ENCODE measurements at places on chromosomes 7 and 10.
A peak's percentile ranks its signal among the peaks of the same experiment; 100 is the strongest.

DNA sequence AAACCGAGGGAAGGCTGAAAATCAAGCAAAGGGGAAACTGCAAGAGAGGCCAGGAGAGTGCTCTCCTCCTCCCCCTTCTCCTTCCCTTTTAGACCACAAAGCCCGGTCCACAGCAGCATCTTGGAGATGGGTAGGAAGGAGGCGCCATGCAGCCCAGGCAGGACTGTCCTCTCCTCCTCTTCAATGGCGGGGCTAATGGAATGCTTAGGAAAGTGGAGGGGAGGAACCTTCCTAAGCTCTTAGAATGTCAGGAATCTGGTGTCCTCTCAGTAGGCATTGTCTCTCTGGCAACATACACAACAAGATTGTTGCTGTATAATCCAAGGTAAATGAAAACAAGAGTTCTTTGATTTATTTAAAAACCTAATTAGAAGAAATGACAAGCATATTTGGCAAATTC is 185.1 kb downstream of the DGKI start:
- DNase-seq: no peak

- DNase-seq: no peak
Observed at GRCh38 chr7:33581236-33581635, 324.1 kb upstream of the BMPER start.

DNA sequence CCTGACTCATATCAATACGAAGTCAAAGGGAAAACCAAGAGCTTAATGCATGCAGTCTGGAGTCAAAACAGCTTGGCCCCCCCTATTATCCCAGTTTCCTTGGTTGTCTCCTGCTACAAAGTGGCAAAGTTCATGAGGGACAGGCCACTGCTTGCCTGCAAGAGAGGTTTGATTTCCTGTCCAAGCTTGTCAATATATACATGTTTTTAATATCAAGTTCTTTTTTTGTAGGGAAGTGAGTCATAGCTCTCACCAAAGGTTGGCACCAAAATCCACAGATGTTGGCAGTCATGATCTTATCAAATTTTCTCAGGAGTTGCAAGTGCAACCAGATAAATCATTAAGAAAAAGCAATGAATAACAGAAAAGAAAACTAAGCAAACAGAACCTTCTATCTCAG is 176.8 kb downstream of the COBL start:
- DNase-seq: no peak

- DNase-seq: no peak
Observed at GRCh38 chr7:90569368-90569767, 26.8 kb upstream of the CDK14 start.

DNA sequence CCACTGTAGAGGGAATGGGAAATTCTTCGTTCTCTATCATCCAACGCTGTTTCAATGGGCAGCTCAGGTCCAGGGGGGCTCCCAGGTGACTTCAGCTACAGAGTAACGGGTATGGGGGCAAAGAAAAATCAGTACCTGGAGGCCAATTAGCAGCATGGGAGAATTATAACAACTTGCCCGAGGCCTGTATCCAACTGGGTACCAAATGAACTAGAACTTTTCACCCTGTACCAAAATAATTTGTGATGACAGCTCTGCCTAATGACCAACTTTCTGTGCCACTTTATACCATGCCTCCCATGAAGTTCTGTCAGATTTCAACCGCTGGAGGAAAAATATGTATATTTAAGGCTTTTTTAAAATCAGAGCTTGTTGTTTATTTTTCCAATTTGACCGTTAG is 467.1 kb downstream of the PARD3 start:
- DNase-seq: no peak

- no peak for DNase-seq
Observed at GRCh38 chr10:48633381-48634197, 28.7 kb upstream of the ARHGAP22 start.

- no peak for DNase-seq
Observed at GRCh38 chr7:4131063-4131462, 551.0 kb upstream of the FOXK1 start.

DNA sequence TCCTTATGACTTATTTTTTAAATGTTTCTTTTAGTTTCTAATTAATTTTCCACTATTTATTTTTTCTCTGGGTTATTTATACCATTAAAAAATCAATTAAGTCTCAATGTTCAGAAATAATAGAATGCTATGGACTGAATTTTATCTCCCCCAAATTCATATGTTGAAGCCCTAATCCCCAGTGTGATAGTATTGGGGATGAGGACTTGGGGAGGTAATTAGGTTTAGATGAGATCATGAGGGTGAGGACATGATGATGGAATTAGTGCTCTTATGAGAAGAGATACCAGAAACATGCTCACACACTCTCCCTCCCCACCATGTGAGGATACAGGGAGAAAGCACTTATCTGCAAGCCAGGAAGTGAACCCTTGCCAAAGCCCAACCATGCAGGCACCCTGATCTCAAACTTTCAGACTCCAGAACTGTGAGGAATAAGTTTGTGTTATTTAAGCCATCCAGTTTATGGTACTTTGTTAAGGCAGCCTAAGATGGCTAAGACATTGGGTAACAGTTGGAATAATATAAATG is 202.6 kb downstream of the MDFIC start:
- no peak for DNase-seq

- DNase-seq: no peak
Observed at GRCh38 chr10:80443531-80443974, 10.6 kb upstream of the TSPAN14 start.

DNA sequence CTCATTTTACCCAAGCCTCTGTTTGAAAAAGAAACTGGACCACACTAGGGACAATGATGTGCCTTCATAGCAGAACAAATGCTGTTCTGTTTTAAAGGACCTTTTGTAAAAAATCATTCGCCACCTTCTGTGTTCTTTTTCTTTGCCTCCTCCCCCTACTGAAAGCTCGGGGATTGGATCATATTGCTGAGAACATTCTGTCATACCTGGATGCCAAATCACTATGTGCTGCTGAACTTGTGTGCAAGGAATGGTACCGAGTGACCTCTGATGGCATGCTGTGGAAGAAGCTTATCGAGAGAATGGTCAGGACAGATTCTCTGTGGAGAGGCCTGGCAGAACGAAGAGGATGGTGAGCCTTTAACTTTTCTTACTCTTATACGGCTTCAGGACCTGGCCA is 62.2 kb downstream of the POLL start:
- no peak for DNase-seq

DNA sequence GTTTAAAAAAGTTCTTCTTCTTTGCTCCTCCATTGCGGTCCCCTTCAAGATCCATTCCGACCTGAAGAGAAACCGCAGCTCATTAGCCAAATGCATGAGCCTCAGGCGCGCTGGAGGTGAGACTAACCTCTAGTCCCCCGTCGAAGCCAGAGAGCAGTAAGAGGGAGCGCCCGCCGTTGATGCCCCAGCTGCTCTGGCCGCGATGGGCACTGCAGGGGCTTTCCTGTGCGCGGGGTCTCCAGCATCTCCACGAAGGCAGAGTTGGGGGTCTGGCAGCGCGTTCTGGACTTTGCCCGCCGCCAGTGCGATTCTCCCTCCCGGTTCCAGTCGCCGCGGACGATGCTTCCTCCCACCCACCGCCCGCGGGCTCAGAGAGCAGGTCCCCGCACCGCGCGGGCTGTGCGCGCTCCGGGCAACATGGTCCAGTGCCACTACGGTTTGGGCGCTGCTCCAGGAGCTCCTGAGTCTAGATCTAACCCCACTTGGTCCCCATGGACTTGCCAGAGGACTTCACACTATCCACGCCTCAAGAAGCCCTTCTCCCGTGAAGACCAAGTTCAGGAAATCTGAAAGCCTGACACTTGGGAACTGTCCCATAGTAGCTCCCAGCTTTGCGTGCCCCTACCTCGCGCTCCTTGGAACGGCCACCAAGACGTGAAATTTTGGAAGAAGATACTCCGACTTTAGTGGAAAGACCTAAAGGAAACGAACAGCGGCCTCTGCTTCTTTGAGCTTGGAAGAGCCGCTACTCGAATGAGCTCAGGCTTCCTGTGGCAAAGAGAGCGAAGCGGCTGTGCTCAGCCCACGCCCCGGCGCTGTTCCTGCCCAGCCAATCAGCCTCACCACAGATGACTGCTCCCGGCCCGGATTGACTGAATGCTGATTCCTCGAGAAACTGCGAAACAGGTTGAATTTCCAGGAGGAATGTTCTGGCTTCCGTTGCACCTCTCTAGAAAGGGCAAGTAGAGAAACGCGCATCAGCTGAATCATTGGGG is at the start of gene ABCB1:
Gene ABCB1 (minus strand): TSS at position 755 of the 995 bp plus-strand sequence. CDS start 700 bp downstream, at position 55.
- DNase-seq: no peak

- no peak for DNase-seq
Observed at GRCh38 chr10:60427148-60427547, 37.5 kb upstream of the ANK3 start.

DNA sequence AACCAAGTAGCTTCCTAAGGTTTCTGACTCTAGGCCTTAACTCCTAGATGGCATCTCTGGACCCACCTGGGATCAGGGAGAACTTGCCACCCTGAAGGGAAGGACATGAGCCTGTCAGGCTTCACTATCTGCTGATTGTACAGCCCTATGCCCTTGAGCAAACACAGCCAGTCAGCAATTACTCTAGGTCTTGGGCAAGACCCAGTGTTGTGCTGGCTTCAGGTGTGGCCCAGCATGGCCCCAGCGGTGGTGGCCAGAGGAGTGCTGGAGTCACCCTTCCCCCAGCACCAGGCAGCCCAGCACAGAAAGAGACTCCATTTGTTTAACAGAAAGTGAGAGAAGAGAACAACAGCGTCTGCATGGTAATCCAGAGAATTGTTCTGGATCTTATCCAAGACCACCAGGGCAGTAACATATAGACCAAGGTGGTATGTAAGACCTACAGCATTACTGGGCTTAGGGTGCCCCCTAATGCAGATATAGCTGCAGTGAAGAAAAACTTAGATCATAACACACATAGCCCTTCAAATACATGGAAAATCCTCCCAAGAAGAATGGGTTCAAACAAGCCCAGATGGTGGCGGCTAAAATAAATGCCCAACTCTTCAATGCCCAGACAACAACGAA is 207.7 kb downstream of the MAGI2 start:
- no peak for DNase-seq

DNA sequence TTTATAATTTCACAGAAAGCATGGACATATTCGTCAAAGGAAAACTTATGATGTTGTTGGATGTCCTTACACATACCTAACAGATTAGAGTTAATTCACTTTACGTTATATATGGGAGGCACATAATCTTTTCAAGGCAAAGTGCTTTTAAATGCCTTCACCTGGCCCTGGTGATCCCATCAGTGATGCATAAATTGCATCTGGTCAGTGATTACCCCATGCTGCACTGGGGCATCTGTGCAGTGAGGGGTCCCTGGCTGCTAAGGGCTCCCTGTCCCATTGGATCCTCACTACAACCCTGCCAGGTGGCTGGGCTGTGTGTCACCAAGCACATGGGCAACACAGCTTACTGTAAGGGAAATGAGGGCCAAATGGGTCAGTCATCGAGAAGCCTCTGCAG is 441.1 kb downstream of the RPS24 start:
- DNase-seq: no peak

DNA sequence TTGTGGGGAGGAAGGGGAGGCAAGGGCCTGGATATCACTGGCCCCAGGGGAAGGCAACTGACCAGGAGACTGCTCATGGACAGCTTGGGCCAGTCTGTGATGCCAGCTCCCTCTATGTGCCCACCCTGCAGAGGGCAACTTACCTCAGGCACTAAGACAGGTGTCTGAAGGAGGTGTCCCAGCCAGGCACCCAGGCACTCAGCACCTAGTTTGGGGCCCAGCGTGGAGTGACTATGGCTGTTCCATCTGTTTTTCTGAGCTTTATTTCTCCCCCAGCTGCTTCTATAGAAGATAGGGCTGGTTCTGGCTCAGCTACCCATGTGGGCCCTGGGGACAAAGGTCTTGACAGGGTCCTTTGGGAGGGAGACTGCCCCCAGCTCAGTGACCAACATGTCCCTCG is 150.6 kb upstream of the PCBD1 start:
- DNase-seq: no peak

DNA sequence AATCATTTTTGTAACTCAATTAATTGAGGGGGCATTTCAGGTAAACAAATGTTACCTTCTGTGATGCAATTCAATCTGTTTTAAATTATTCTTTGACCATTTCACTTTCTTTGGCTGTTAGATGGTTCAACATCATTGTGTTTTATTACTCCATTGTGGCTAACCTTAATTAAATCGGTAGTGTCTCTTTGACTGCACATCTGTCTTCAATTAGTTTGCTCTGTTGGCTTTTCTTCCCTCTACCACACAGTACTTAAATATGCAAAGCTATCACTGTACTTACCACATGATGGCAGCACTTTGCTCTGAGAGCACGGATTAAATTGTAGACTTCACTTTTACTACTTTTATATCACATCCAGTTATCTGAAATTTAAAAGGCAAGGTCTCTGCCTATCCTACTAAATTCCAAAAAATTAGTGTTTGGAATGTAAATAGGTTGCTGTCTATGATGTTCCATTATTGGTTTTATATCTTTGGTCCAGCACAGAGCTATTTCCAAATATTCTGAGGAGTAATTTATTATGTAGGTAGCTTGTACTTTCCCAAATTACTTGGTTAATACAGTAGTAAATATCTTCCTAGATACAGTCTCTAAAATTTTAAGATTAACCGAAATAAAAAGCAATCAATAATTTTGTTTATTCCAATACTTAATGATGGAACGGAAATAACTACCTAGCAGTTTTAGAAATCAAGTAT is 352.0 kb downstream of the PCLO start:
- DNase-seq: peak; percentile 68

DNA sequence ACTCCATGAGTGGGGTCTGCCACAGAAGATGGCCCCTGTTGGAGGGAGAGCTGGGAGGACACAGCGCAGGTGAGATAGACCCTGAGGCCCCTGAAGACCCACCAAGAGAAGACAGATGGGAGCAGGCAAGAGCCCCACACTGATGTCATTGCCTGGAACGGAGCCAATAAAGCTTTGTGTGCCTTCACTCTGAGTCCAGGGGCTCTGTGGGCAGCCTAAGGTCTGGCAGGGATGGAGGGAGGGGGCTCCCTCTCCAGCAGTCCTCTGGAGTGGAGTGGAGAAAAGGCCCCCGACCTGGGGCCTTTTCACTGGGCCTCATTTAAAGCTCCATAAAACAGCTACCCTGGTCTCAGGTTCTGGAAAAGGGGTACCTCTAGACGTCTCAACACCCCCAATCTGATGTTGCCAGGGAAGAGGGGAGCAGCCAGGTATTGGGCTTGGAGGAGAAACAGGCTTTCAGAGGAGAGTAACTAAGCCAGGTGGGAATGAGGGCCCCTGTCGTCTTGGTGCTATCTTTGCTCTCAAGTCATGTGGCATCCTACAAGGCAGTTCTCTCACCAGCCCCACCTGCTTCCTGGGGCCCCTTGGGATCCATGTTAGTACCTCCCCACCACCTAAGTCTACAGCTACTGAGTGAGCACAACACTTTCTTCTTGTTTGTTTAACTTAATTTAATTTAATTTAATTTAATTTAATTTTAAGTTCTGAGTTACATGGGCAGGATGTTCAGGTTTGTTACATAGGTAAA is 1.4 kb downstream of the C10orf62 start:
- no peak for DNase-seq

DNA sequence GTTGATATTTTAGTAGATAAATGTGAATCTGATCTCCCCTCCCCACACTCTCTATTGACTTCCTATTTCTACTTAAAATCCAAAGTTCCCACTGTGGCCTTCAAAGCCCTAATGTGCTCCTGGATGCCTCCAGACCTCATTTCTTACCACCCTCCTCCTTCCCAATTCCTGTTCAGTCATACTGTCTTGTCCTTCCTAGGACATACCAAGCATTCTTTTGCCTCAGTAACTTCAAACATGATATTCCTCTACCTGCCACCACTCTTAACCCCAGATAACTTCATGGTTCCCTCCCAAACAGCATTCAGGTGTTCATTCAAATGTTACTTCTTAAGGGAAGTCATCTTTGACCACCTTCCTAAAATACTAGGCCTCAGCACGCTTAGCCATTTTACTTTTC is 34.2 kb upstream of the FAM221A start:
- DNase-seq: no peak

GRCh38 chr10:43114743-43115611 is 23.3 kb upstream of the CSGALNACT2 start:
- no peak for DNase-seq
